ENCODE measurements at places on chromosomes 3 and 15. TPM values are rescaled to one million over a fixed set of nuclear protein-coding genes. Genes with fewer than 3 reads are reported as not detected.

- DNase-seq: no peak
Measured at GRCh38 chr3:190340071-190340470, 17.8 kb upstream of the CLDN1 start.

DNA sequence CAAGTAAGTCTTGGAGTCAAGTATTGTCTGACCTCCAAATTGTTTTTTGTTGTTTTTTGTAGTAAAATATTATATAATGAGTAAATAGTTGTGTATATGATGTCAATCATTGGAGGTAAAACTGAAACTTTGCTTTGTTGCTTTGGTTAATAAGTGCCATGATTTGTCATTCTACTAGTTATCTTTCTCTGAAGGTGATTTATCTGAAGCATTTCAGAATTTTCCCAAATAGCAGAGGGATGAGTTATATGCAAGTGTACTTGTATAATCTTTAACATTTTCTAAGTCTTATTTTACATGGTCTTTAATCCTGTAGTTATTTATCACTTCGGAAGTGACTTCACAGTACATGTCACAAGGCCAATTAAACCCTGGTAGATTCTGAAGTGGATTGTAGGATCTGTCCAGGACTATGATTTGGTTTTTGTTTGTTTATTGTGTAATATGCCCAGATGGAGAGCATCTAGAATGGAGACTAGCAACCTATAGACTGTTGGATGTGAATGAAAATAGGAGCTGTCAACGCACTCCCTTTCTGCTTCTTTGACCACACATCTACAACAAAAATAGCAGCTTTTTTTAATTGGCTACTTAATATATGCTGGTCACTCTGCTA is 93.1 kb upstream of the SAMMSON start:
- DNase-seq: no peak

Gene GP5
- 0.42 TPM for polyA plus RNA-seq

- DNase-seq: no peak
Measured at GRCh38 chr15:51334011-51334451, 4.4 kb downstream of the CYP19A1 start.

DNA sequence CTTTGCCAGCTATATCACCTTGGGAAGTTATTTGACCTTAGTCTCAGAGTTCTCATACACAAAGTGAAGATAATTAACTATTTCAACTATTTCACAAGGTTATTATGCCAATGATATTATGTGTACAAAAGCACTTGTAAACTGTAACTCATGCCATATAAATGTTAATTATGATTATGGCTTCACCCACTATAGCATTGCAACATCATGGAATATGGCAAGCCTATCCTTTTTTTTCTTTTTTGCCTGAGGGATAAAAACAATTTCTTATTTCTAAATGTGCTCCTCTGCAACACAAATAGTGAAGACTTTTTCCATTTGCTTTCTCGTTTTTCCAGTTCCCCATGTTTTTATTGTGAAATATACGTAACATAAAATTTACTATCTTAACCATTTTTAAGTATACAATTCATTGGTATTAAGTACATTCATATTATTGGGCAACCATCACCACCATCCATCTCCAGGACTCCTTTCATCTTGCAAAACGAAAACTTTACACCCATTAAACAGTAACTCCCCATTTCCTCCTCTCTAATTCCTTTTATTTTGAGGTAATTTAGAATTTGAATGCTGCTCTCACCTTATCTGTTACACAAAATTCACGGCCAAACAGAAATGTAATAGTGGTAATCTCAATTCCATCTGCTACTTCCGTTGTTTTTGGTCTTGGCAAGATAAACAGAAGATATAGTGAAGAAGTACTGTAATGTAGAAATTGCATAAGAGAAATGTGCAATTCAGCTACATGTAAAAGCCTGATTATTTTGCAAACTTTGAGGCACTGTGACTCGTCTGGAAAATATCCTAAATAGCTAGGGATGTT is 46.3 kb downstream of the NANOGP8 start:
- peak; percentile 35 for DNase-seq

All from muscle of back (tissue), 13 donors.